ENCODE measurements at places on chromosomes 6 and 20. TPM values are rescaled to one million over a fixed set of nuclear protein-coding genes. Genes with fewer than 3 reads are reported as not detected.

Gene NKAPL
- total RNA-seq = not detected

DNA sequence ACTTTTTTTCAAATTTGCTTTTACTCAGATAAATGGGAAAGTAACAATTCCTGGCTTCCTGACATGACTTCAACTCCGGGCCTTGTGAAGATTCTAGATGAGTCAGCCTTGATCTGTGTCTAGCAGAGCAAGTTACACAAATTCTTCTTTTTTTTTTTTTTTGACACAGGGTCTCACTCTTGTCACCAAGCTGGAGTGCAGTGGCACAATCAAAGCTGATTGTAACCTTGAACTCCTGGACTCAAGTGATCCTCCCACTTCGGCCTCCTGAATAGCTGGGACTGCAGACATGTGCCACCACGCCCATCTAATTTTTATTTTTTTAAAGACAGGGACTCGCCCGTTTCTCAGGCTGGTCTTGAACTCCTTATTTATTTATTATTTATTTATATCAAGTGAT is 7.3 kb upstream of the ARHGAP18 start:
- H3K4me1 ChIP-seq = peaks cover 6% of the 10 kb centered on the region
- H3K27me3 ChIP-seq = no peaks in the 10 kb centered on the region
- H3K27ac ChIP-seq = no peak overlapping the region
- no peaks in the 10 kb centered on the region for H3K36me3 ChIP-seq
- H3K4me3 ChIP-seq = no peak overlapping the region

GRCh38 chr6:87243812-87244211 is 78.6 kb upstream of the SMIM8 start:
- no peak for DNase-seq
- H3K27ac ChIP-seq = no peak overlapping the region
- H3K36me3 ChIP-seq = peaks cover 13% of the 10 kb centered on the region
- no peak overlapping the region for H3K4me3 ChIP-seq

- no peak overlapping the region for H3K4me3 ChIP-seq
- H3K4me1 ChIP-seq = peaks cover 9% of the 10 kb centered on the region
- H3K27ac ChIP-seq = no peak overlapping the region
These were observed 147.5 kb upstream of the SMLR1 start for GRCh38 chr6:130679684-130680083.

Gene MYLK4
- 0.23 TPM for total RNA-seq

GRCh38 chr6:112215488-112216284 is 38.7 kb downstream of the LAMA4 start:
- H3K36me3 ChIP-seq = no peaks in the 10 kb centered on the region
- peaks cover 32% of the 10 kb centered on the region for H3K4me1 ChIP-seq
- DNase-seq = no peak
- H3K27me3 ChIP-seq = no peaks in the 10 kb centered on the region
- H3K4me3 ChIP-seq = no peak overlapping the region
- peak overlapping the region; percentile 11 for H3K27ac ChIP-seq

Gene GGT7
- total RNA-seq = 17.3 TPM

DNA sequence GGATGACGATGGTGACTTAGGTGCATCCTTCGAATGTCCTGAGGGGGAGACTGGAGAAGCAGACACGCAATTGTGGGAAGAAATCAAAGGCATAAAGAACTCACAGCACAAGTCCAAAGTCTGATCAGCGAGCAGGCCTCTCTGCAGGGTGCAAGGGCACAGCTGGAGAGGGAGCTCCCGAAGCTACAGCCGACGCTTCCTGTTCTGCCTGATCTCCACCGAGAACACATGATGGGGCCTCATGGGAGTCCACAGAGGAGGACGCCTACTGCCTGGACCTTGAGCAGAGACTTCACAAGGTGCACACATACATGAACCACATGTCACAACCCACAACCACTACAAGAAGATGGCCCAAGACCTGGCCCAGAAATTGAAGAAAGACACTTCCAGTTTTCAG is 51.4 kb downstream of the RIN2 start:
- H3K4me1 ChIP-seq = peaks cover 17% of the 10 kb centered on the region
- DNase-seq = no peak
- no peaks in the 10 kb centered on the region for H3K36me3 ChIP-seq

GRCh38 chr20:9516234-9516871 is 2.0 kb downstream of the LAMP5 start:
- DNase-seq = no peak
- H3K36me3 ChIP-seq = no peaks in the 10 kb centered on the region
- peaks cover 3% of the 10 kb centered on the region for H3K4me1 ChIP-seq
- no peak overlapping the region for H3K27ac ChIP-seq
- no peak overlapping the region for H3K4me3 ChIP-seq
- peaks cover 51% of the 10 kb centered on the region for H3K27me3 ChIP-seq

DNA sequence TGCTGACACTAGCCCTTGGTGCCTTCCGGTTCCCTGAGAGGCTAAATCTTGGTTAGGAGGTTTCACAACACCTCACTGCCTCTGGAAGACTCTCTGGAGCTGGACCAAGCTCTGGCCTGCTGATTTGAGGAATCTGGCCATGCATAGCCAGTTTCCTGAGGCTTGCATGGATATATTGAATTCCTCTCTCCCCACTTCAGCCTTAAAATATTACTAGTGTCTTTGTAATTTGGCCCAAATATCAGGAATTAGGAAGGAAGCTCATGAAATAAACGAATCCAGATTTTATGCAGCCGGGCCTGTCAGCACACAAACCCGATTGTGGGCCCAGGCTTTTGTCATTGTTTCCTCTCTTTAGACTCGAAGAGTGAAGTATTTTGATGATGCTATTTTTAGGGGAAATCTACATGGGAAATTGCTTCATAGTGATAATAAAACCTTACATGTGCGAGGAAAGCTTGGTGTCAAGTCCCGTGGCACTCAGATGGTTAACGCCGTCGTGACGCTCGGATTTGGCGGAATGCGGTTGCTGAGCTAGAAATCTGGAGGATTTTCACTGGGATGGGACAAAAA is 144.4 kb downstream of the PHACTR3 start:
- no peaks in the 10 kb centered on the region for H3K27me3 ChIP-seq
- no peaks in the 10 kb centered on the region for H3K4me1 ChIP-seq
- DNase-seq = peak; percentile 44

GRCh38 chr6:34610819-34611477 is 54.8 kb upstream of the SPDEF start:
- H3K4me3 ChIP-seq = no peak overlapping the region
- peak; percentile 83 for DNase-seq
- H3K4me1 ChIP-seq = peaks cover 3% of the 10 kb centered on the region
- no peaks in the 10 kb centered on the region for H3K27me3 ChIP-seq

GRCh38 chr6:149628875-149629510 is 19.5 kb downstream of the KATNA1 start:
- no peaks in the 10 kb centered on the region for H3K4me1 ChIP-seq
- H3K27ac ChIP-seq = no peak overlapping the region
- no peaks in the 10 kb centered on the region for H3K36me3 ChIP-seq

GRCh38 chr6:137351890-137352289 is 132.7 kb upstream of the IFNGR1 start:
- no peaks in the 10 kb centered on the region for H3K36me3 ChIP-seq
- H3K27ac ChIP-seq = no peak overlapping the region
- no peak overlapping the region for H3K4me3 ChIP-seq
- peaks cover 4% of the 10 kb centered on the region for H3K27me3 ChIP-seq

DNA sequence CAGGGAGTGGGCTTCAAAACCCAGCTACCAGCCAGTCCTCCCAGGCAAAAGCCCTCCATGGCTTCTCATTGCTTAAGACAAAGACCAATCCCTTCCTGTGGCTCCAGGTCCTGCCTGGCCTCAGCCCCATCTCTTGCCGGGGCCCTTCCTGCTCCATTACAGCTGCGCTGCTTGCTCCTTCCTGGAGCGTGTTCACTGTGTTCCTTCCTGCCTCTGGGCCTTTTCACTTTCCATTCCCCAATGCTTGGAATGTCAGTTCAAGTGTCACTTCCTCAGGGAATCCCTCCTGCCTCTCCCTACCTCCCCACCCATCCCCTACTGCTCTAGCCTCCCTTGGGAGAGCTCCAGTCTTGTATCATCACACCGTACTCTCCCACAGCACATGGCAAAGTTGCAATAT is 11.1 kb upstream of the ITPR3 start:
- no peaks in the 10 kb centered on the region for H3K36me3 ChIP-seq
- no peaks in the 10 kb centered on the region for H3K27me3 ChIP-seq
- peaks cover 29% of the 10 kb centered on the region for H3K4me1 ChIP-seq
- no peak overlapping the region for H3K4me3 ChIP-seq
- DNase-seq = no peak

Gene REM1
- total RNA-seq = not detected

Gene PLG
- 0.16 TPM for total RNA-seq

DNA sequence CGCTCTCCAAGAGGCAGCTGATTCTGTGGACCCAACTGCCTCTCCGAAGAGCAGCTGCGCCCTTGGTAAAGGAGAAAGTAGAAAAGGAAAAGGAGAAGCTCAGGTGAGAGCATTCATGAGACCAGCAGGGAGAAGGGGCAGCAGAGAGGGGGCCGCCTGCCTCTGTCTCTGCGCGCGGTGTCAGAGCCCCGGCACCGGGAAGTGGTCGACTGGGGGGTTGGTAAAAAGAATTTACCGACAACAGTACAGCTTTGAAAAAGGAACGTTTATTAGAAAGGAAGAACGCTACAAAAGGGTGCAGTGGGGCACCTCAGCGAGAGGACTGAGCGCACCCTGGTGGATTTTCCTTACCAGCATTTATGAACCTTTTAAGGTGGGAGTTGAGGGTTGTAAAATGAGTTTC is 61.9 kb downstream of the GPR6 start:
- H3K4me3 ChIP-seq = peak overlapping the region; percentile 26
- peaks cover 5% of the 10 kb centered on the region for H3K4me1 ChIP-seq
- peaks cover 3% of the 10 kb centered on the region for H3K27me3 ChIP-seq
- H3K27ac ChIP-seq = no peak overlapping the region
- H3K36me3 ChIP-seq = no peaks in the 10 kb centered on the region

Gene FLRT3
- 6.9 TPM for total RNA-seq

DNA sequence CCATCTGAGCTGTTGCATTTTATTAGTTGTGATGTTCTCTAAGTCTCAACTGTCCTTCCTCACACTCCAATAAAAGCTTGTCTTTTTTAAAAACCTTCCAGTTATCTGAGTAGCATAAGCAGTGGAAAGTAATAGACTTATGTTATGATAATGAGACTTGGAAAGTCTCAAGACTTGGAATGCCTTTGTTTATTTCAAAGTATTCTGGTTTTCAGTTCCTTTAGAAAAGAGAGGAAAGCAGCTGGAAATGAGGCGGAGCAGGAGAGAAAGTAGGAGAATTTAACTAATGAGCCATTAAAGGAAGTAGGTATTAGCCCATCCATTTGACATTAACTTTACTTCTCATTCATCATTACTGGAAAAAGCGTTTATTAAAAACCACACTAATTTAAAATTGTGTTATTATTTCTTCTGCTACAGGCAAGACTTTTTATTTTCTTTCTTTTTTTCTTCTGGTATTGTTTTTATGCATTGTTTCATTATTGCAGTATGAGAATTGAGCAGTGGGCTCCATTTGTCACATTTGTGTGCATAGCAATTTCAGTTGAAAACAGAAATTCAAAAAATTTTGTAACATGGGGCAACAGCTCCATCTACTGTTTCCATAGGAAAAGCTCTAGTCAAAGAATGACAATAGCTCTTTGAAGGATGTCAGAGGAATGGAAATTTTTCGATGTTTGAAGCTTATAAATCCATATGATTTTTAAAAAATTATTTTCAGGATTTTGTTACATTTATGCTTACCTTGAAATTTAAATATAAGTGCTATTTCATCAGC is 194.8 kb downstream of the COL9A1 start:
- H3K27me3 ChIP-seq = no peaks in the 10 kb centered on the region
- H3K4me1 ChIP-seq = no peaks in the 10 kb centered on the region
- H3K36me3 ChIP-seq = no peaks in the 10 kb centered on the region
- H3K27ac ChIP-seq = no peak overlapping the region
- H3K4me3 ChIP-seq = no peak overlapping the region

DNA sequence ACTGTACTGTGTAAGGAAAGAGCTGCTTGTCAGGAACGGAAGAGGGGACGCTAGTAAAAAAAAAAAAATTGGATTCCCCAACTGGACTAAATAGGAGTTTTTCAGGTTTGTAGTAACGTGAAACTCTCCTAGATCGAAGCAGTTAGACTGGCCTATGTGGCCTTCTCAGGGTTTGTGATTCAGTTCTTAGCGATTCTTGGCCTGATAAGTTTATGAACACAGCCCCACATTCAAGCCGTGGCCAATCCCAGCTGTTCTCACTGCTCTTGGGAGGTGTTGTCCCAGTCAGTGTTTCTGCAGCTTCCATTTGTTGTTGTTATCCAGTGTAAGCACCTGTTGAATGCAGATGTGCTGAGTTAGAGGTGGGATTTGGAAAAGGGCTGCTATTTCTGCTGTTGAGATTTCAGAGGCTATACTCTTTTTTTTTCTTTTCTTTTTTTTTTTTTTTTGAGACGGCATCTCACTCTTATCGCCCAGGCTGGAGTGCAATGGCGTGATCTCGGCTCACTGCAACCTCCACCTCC is 29.7 kb downstream of the TAF8 start:
- H3K36me3 ChIP-seq = peaks cover 2% of the 10 kb centered on the region
- no peaks in the 10 kb centered on the region for H3K4me1 ChIP-seq
- no peaks in the 10 kb centered on the region for H3K27me3 ChIP-seq
- no peak for DNase-seq
- H3K4me3 ChIP-seq = no peak overlapping the region
- no peak overlapping the region for H3K27ac ChIP-seq

- DNase-seq = no peak
- no peaks in the 10 kb centered on the region for H3K27me3 ChIP-seq
- no peak overlapping the region for H3K27ac ChIP-seq
- peaks cover 13% of the 10 kb centered on the region for H3K4me1 ChIP-seq
- H3K36me3 ChIP-seq = peaks cover 4% of the 10 kb centered on the region
- peak overlapping the region; percentile 26 for H3K4me3 ChIP-seq
These were observed 3.5 kb downstream of the TENT5A start for GRCh38 chr6:81748994-81749393.

DNA sequence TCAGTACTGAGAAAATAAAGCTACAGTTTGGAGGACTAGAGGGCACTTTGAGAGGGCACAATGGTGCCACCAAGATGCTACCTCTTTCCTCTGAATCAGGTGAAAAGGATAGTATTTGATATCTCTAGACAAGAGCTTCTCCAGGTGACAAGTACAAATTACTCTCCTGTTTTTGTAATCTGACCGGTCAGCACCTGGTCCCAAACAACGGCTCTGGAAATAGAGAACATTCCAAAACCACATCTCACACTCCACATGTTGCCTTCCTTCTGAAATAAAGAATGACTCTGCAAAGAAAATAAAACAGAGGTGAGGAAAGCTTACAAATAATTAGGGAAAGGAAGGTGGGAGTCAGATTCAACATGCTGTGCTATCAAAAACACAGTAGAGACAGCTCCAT is 51.3 kb upstream of the CITED2 start:
- peak; percentile 32 for DNase-seq
- no peak overlapping the region for H3K27ac ChIP-seq
- H3K36me3 ChIP-seq = no peaks in the 10 kb centered on the region
- no peaks in the 10 kb centered on the region for H3K27me3 ChIP-seq

Gene TSBP1
- total RNA-seq = not detected

DNA sequence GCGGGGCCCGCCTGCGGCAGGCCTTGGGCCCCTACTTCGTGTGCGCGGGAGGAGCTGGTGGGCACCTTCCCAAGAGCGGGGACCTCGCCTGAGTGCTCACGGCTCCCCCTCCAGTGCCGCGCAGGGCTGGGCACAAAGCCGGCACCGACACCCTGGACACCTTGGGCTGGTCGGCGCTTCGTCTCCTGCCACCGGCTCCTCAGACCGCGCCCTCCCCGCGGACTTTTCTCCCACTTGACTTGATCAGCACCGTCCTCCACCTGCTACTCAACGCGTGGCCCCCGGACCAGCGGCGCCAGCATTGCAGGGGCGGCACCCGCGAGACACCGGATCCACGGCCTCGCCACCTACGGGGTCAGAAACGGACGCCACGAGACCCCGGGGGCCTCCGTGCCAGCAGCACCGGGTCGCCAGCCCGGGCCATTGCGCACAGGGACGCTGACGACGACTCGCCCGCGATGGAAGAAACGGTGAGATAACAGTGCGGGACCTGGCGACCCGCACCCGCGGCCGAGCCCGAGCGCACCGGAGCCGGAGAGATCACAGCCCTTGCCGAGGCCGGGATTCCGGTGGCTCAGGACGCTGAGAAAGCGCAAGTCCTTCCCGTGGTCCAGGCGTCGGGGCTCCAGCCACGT is 154.2 kb downstream of the DLL1 start:
- no peak for DNase-seq
- no peak overlapping the region for H3K27ac ChIP-seq
- H3K27me3 ChIP-seq = no peaks in the 10 kb centered on the region
